Sigmoid colon (tissue), 7 donors: ENCODE measurements at places on chromosomes 7 and 10.

- DNase-seq = no peak
These were observed 5.8 kb upstream of the GGCT start for GRCh38 chr7:30510124-30511075.

GRCh38 chr7:10888861-10889260, 84.8 kb upstream of the PHF14 start:
- no peak for DNase-seq

DNA sequence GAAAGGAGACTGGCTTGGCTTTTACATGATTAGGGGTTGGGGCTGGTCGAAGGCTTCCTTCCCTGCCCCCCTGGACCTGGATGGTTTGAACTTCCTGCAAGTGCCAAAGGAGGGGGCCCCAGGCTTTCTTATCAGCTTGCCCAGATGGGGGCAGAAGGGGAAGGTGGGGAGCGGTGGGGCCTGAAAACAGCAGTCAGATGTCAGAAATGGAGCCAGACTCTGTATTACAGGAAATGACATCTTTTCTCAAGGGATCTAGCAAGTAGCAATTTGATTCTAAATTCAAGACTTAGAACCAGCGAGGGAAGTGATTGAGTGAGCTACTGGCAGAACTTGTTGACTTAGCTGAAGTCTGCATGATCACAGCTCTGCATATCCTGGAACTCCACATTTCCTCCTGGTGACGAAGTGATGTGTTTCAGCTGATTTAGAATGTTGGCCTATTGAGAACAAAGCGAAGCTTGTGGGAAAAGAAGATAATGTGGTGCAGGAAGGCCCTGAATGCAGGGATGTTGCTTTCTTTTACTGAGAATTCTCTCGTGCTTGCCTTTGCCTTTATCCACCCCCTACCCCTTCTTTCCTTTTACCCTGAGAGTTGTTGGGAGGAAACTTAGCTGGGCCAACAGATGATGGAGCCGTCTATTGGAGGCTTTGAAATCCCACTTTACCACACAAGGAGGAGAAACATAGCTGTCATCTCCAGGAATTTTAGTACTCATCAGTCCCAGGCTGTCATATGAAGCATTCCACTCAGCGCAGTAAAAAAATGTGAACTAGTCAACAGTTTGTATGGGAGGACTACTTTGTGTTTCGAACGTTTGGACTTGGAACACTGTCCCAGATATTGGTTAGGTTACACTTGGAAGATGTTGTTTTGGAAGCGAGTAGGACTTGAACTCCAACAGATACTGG, 43.2 kb downstream of the CCNY start:
- DNase-seq = no peak

DNA sequence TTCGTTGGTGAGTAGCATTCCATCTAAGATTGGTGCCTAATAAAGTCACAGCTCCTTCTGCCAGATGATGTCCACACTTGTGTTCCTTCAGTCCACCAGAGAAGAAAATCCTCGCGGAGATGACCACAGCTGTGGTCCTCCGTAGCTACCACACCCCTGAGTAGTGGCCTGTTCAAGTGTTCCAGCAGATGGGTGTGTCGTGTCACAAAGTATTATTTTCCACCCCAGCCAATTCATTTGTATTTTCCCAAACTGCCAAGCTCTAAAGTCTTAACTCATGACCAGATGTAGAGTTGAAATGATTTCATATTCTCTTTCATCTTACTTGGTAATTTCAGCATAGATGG, 251.3 kb upstream of the TCF7L2 start:
- DNase-seq = no peak

GRCh38 chr10:51718804-51719291, 19.5 kb upstream of the CSTF2T start:
- DNase-seq = no peak

DNA sequence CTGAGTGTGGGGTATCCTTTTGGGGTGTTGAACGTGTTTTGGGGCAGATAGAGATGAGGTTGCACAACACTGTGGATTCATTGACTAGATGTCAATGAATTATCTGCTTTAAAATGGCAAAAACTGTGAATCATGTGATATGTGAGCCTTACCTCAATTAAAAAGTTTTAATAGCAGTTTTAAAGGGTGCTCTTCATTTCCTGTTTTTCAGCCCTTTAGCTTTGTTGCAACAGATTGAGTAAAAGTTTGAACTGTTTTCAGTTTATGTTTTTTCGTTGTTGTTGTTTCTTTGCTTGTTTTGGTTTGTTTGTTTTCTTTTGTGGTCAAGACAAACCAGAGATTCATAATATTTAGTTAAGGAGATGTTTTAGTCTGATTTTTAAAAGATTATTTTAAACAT, 9.4 kb downstream of the TAS2R41 start:
- DNase-seq = no peak

- peak; percentile 92 for DNase-seq
These were observed 166.3 kb downstream of the NEURL1 start for GRCh38 chr10:103659674-103660363.

- peak; percentile 85 for DNase-seq
These were observed 37.7 kb downstream of the LRMDA start for GRCh38 chr10:75469006-75469616.

GRCh38 chr7:158186864-158187693, 400.5 kb downstream of the PTPRN2 start:
- DNase-seq = no peak

DNA sequence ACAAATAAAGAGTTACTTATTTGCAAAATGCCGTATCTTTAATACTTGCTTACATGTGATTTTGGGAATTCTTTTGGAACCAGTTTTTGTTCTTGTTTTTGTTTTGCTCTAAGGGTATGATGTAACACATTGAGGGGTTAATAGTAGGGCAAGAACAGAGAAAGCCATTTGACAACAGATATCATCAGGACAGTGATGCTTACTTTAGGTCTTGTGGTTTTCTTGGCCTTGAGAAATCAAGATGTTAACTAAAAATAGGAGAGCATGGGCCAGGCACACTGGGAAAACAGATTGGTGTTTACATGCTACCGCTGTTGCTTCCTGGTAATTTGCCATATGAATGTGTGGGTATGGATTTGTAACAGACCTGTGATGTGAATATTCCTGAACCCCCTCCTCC, 3.7 kb downstream of the SAMD8 start:
- no peak for DNase-seq

DNA sequence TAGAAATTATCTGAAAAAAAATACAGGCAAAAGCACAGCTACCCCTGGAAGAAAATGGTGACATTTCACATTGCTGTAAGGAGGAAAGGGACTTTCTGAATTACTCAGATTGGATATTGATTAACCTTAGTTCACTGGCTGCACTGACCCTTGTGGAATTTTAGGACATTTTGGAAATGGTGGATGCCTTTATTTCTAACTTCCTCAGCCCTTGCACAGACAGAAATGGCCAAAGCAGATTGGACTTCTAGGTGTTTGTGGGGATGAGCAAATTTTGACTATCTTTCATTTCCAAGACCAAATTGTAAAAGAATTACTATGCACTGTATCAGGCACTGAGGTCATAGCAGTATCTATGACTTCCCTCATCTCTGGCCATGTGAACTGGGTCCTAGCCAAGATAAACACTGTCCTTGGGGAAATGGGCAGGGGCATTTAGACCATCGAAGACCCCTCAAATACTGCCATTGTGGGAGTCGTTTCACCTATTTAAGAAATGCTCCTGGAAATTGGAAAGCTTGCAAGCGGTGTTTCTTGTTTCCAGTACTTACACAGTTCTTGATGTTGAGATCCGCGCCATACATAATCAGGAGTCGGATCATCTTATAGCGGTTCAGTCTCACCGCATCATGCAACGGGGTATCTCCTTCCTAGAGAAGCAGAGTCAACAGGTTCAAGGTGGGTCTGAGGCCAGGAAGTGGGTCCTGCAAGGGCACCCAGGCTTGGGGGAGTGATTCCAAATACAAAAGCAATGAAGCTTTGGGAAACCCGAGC, 5.7 kb downstream of the ANKRD1 start:
- DNase-seq = no peak

- no peak for DNase-seq
These were observed 995.3 kb upstream of the PHF14 start for GRCh38 chr7:9978106-9979064.

GRCh38 chr7:36659172-36659516, 65.2 kb downstream of the AOAH start:
- no peak for DNase-seq

GRCh38 chr10:47371629-47372485, 12.2 kb downstream of the ZNF488 start:
- DNase-seq = no peak

DNA sequence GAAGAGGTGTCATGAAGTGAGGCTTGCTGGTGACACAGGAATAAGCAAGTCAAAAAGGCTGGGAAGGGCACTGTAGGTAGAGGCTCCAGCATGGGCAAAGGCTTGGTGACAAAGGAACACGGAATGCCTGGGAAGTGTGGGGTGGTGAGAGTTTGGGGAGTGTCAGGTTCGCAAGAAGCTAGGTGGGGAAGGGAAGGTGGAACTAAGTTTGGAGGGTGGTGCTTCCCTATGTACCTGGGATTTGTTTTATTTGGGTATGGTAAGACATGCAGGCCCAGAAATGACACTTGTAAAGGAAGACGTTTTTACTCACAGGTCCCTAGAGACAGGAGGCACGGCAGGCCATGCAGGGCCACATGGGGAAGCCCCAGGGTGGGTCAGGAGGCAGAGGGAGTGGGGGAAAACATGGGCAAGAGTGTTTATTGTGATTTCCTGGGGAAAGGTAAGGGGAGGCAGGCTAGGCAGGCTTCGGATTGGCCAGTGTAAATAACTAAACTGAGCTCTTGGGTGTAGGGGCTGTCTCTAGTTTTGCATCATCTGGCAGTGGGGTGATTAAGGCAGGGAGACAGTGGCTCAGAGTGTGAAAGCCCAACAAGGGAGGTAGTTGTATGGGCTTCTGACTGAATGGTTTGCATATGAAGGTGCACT, 52.1 kb downstream of the SH2D4B start:
- DNase-seq = peak; percentile 33

DNA sequence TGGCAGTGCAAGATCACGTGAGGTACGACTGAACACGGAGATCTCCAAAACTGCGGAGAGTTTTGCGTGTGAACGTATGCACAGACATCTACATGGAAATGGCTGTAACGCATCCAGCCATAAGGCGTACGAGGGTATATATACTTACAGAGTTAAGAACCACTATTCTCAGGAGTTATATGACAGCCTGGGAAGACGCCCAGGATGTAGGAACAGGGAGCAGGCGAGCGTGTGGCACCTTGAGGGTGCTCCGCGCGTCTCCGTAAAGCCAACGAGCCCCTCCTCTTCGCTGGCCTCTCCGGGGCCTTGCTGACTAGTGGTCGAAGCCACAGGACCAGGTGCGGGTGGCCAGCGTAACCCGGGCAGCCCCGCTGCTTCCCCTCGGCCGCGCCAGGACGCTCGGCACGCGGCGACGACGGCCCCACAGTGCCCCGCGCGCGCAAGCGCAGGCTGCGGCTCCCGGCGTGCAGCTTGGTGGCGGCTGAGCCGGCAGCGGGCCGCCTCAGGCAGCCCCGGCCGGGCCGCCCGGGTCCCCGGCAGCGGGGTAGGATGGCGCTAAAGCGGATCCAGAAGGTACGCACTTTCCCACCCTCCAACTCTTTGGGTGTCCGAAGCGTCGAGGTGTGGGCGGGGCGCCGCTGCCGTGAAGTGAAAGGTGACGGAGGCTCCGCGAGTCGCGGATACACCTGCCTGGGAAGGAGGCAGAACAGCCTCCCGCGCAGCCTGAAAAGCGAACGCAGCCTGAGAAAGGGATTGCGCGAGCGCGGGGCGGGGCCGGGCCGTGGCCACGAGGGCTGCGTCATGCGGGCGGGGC, at the start of gene UBE2D4:
TSS of gene UBE2D4 (plus strand) at position 453 of the 814 bp plus-strand sequence. CDS start at position 550, 97 bp downstream.
- peak; percentile 93 for DNase-seq

- no peak for DNase-seq
These were observed 72.7 kb downstream of the GCC1 start for GRCh38 chr7:127512663-127513062.

GRCh38 chr10:93333278-93333978, 148.7 kb downstream of the MYOF start:
- DNase-seq = no peak

DNA sequence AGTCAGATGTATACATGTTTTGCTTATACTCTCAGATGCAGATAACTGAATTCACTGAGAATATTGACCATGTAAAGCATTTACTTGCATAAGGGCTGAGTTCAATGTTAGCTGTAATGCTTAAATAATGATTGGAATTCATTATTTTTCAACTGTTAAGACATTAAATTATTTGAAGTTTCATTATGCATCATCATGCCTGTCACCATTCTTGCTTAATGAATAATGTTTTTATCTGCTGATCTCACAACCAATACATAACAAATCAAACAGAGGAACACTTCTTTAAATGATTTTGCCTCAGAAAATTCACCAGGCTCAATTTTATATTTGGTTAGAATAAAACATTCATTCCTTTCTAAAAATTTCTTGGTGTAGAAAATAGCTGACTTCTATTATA, 233.4 kb downstream of the GPR37 start:
- DNase-seq = no peak

- DNase-seq = no peak
These were observed 7.8 kb upstream of the SLF2 start for GRCh38 chr10:100904917-100905316.

DNA sequence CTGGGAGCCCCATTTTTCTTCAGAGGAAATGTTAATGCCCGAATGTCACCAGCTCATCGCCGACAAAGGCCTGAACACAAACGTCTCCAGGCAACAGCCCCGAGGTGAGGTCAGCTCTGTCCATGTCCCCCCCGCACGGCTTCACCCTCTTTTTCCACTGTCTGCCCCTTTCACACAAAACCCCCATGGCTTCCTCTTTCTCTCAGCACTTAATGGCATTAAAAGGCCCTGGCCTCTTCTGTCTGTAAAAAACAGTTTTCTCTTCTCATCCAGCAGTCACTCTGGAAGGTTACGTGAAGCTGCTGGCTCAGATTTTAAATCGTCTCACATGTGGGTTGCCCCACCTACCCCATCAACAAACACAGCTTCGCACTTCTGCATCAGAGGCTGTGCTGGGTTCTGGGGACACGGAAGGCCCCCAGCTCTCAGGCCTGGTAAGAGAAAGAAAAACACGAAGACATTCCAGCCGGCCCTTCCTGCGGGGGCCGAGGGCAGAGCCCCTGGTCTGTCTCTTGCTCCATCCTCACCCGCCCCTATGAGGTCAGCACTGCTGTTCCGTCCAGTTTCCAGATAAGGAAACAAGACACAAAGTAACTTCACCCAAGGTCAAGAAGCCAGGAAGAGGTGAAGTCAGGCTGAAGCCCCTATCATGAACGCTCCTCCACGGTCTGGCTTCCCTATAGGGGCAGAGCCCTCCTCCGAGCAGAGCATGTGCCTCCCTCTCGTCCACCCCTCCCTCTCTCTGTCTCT, 91.1 kb upstream of the PDGFA start:
- no peak for DNase-seq

GRCh38 chr7:18900803-18901202, 216.6 kb downstream of the TWIST1 start:
- no peak for DNase-seq
